ENCODE measurements at places on chromosomes 7 and 10.

DNA sequence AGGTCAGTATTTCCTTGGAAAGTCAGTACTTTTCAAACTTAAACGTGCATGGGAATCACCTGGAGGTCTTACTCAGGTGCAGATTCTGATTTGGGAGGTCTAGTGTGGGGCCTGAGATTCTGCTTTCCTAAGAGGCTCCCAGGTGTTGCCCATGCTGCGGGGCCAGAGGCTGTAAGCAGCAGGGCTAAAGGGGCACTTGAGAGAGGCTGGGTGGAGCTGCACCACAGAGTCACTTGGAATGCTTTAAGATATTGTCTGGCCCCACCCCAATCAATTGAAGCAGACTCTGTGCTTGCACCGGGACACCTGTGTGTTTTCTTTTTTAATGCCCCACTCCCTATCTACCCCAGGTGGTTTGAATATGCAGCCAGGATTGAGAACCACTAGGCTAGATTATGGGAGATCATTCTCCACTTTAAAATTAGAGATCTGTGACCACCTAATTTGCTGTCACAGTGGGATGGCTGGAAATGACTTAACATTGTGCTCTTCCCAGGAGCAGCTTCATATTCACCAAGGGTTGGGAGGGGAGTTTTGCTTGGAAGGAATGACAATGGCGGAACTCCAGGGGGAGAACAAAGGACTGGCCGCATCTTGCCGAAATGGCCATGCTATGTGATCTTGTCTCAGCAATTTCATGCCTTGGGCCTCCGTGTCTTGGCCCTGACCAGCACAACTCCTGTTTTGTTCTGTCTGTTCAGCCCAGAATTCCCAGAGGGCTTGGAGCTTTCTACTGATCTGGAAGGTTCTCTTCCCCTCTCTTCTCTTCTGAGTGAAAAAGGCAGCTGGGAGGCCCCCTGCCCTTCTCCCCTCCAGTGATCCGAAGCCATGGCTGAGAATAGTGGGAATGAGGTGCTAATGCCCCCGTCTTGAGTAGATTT is 80.2 kb downstream of the FAM241B start:
- DNase-seq, result no peak

GRCh38 chr7:115227473-115228235 is 305.8 kb downstream of the MDFIC start:
- no peak for DNase-seq

DNA sequence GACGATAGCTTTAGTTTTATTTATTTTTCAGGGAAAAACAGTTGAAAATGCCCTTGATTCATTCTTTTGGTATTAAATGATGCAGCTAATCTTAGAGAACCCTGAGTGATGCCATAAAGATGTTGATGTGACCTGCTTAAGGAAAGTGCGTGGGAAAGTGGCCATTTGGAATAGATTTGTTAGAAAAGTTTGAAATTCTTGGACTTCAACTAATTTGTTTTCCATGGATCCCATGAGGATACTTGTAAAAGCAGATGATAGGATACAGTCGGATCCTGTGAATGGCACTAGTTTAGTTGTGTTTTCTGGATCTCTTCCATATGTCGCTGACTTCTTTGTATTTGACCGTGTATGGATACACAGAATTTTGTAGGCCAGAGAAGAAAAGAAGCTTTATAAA is 69.0 kb downstream of the SEPTIN7 start:
- no peak for DNase-seq

DNA sequence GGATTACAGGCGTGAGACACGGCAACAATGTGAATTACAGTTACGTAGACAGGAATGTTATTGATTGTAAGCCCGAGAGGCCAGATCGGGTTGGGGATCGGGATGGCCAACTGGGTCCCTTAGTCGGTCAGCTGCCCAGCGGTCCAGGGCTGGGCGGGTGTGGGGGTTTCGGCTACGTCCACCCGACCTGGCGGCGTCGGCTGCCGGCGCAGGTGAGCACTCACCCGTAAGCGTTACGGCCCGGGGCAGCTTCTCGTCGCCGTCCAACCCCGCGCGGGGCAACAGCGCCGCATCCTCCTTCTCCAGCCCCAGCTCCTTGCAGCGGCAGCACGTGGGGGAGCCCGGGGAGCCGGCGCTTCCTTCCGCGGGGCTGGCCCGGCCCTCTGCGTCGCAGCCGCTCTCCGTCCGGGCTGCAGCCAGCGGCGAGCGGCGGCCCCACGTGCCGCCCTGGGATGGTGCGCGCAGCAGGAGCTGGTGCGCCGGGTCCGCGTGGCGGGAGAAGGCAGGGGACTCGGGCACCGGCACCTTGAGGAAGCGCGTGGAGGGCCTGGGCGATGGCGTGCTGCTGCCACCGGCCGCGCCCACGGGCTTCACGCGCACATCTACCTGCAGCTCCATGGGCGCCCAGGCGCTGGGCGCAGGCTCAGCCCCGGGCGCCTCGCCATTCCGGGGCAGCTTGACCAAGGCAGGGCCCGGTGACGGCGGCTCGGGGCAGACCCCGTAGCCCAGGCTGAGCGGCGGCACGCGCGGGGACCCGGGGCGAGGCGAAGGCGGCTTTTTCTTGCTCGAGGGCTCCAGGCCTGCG is 609 bp downstream of the KLRG2 start:
- DNase-seq, result no peak

GRCh38 chr10:46251857-46252847 is 34.6 kb upstream of the ANTXRL start:
- DNase-seq, result no peak

- DNase-seq, result no peak
Observed at GRCh38 chr10:90707657-90708056, 150.2 kb downstream of the HTR7 start.

DNA sequence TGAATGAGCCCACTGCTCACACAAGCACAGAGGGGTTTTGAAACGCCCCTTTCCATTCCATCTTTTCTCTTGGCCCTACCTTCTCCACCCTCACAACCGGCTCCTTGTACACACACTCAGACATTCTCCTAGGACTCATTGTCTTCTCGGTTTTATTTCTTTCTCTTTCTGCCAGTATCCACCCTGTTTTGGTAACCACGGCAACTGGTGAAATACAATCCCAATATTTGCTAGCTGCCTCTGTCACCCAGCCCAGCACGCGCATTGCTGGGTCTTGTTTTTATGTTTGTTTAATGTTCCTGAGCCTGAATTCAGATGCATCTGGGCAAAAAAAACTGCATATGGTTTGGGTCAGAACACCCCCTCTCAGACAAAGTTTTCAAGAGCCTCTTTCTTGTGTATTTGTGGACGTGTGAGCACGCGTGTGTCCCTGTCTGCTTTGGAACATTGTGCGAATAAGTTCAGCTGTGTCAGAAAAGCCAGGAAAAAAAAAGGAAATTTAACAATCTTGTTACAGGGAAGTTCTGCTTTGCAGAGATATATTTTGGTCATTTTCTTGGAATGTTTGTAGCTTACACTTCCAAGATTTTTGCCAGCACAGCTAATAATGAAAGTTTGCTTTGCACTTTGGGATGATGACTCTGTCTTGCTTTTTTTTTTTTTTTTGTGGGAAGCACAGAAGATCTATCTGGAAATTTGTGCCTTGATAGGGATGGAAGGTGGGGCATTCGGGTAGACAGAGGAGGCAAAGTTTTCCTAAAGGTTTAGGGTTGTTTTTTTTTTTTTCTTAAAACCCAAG is 225.9 kb downstream of the TRIL start:
- no peak for DNase-seq

DNA sequence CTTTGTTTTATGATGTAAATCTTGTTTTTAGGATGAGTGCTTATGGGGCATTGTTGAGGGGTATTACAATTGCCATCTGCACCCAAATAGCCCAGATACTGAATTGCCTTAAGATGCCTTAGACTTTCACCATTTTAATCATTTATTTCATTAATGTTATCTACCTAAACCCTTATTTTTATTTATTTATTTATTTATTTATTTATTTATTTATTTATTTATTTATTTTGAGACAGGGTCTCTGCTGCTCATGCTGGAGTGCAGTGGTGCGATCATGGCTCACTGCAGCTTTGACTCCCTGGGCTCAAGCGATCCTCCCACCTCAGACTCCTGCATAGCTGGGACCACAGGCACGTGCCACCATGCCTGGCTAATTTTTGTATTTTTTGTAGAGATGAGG is 560.2 kb downstream of the SUGCT start:
- no peak for DNase-seq

DNA sequence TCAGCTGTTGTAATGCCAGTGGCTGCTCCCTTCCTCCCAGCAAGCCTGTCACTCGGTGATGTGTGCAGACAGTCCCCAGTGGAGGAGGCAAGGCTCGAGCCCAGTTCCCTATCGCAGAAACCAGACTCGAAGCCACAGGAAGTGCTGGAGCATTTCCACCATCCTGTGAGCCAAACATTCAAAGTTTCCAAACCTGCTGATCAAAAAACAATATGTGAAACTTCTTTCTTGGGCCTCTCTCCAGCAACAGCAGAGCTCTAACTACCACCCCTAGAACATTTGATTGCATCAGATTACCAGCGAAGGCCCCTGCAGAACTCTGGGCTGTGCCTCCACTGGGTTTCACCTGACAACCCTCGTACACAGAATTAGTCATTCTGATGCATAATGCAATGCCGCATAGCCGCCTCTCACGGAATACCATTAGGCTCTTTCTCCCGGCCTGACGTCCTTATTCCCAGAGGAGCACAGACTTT is 94.0 kb downstream of the ELMO1 start:
- peak; percentile 70 for DNase-seq

DNA sequence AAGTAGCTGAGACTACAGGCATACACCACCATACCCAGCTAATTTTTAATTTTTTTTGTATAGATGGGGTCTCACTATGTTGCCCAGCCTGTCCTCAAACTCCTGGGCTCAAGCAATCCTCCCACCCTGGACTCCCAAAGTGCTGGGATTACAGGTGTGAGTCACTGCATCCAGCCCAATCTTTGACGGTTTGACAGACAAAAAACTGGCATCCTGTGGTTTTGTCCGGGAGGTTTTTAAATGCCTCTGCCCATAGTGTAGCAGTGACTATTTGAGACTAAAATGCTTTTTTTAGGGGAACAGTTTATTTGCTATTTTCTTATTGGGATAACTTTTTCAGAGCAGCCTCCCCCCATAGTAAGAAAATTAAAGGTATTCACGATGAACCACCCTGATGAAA is 523.7 kb upstream of the GALNT17 start:
- no peak for DNase-seq

DNA sequence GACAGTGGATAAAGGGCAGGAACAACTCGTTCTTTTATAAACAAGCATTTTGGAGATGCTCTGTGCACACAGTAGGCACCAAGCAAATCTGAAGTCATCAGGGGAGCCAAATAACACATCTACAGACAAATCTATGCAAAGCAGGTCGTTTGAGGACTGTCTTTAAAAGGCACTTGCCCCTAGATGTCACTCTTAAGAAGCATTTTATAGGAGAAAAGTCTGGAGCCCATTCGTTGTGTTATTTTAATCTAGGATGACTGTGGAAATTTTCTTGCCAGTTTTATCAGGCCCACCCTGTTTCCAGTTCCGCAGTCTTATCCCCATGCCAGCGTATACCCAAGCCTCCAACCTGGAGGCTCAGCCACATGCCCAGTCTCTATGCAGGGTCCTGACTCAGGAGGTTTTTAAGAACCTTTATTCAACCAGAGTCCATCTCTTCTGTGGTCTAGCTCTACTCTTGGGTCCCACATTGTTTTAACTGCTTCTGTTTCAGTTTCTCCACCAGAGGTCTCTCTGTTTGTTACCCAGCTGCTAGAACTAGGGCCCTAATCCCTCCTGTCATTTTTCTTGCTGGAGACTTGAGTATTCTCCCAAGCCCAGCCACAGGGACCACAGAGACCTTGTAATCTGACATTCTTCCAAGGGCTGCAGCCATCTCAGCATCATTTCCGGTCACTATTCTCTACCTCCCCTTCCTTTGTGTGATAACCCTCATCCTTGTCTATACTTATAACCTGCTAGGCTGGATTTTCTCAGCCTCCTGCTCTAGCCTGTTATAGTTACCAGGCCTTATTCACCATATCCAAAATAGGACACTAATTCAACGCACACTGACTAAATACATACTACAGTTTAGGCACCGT is 26.7 kb downstream of the PIK3CG start:
- DNase-seq, result no peak

DNA sequence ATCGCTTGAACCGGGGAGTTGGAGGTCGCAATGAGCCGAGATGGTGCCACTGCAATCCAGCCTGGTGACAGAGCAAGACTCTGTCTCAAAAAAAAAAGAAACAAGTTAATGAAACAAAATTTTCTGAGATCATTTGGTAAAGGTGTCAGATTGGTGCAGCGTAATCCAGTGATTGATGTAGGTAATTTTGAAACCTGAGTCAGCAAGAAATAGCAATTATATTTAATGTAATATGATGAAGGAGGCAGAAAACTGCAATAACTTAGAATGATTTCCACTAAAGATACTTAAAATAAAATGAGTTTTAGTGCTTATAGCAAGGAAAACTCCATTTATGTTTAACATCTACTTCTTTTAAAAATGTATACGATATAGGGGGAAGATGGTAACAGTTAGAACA is 1049.8 kb upstream of the C7orf33 start:
- no peak for DNase-seq

DNA sequence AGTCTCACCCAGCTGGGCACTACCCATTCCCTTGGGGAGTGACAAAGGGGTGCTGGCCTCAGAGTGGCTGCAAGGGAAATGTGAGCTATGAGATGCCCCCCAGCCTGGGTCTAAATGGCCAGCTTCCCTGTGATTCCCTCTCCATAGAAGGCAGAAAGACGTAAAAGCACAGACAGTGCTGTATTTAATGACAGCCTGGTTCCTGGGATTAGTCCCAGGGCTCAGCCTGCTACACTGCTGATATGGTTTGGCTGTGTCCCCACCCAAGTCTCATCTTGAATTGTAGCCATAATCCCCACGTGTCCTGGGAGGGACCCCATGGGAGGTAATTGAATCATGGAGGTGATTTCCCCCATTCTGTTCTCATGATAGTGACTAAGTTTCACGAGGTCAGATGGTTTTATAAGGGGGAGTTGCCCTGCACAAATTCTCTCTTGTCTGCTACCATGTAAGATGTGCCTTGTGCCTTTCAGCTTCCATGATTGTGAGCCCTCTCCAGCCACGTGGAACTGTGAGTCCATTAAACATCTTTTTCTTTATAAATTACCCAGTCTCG is 23.9 kb upstream of the CALN1 start:
- DNase-seq, result no peak

DNA sequence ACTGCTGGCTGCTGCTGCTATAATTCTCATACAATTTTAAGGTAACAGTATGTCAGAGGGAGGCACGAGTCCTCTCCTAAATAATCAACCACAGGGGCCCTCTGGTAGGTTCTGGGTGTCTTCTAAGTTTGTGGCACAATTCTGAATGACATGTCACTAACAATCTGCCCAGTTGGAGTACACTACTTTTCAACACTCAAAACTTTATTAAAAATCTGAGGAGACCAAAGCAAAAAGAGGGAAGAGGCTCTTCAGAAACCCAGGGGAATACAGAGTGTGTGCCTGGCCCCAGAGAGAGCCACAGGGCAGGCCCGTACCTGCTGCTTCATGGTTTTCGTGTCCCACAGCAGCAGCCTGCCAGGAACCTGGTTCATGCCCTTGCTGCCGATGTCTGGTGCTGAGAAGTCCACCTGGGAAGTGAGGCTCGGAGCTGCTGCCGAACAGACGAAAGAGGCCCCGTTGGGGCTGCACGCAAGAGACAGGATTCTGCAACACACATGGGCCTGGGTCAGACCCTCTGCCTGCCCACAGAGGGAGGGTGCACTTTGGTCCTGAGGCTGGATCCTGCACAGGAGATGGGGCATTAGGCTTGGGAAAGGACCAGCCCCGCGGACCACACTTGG is 18.3 kb downstream of the WDR91 start:
- DNase-seq, result no peak
